Stimulated activated CD4-positive, alpha-beta T cell treated with anti-CD3 and anti-CD28 coated beads, TNF-alpha, amount 100 ng/mL, for 48 hours (primary cell): ENCODE measurements at places on chromosomes 6 and 20.

- no peak for DNase-seq
Observed at GRCh38 chr6:167987396-167988153, 9.9 kb upstream of the KIF25 start.

DNA sequence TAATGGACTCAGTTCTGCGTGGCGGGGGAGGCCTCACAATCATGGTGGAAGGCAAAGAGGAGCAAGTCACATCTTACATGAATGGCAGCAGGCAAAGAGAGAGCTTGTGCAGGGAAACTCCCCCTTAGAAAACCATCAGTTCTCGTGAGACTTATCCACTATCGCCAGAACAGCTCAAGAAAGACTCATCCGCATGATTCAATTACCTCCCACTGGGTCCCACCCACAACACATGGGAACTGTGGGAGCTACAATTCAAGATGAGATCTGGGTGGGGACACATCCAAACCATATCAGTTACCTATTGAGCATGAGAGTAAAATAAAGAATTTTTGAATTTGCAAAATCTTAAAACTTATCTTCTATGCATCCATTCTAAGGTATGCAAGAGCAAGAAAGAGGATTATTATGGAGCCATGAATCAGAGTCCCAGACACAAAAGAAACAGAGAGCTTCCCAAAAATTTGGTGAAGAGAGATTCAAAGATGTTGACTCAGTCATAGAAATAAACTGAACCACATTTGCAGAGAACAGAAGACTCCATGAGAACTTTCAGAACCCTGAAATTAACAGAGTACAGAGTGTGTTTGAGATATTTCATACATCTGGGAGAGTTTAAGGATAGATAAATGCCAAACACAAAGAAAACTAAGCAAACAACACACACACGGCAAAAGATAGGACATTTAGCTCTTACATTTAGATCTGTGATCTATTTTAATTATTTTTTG lies 17.1 kb upstream of the MOXD1 start:
- DNase-seq = no peak

DNA sequence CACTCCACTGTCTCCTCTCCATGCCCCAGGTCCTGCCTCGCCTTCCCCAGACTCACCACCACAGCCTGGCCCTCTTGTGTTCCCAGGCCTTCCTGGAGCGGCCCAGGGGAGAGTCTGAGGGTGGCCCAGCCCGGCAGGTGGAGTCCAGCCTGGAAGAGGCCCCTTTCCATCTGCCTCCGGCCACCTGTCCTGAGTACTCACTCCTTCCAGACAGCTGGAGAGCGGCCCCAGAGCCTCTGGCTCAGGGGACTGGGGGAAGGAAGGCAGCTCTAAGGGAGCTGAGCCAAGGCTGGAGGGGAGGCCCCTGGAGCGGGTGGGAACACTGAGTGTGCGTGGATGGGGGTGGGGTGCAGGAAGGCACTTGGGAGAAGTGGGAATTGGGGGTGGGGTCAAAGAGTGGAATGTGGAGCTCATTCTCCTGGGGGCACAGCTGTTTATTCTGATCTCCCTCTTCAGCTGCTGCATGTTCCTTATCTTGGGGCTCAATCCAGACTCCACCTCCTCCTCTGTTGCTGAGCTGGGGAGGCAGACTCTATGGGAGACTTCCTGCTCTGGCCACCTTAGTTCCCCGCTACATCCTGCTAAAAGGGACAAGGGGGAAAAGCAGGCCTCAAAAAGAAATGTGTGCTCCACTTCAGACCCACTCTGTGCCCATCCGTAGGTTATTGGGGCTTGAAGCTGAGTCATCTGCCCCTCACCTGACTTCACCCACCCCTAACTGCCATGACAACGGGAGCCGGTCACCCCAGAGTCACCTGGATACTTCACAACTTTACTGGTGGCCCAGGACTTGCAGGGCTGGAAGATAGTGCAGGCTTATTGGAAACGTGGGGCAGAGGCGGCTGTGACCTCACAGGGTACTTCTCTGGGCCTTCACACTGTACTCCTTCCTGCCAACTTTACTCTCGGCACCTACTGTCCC lies 19.5 kb upstream of the TAF8 start:
- peak; percentile 61 for DNase-seq

- DNase-seq = no peak
Observed at GRCh38 chr6:6696867-6697531, 108.5 kb downstream of the LY86 start.

GRCh38 chr6:42292004-42292740 lies 74.5 kb upstream of the MRPS10 start:
- DNase-seq = no peak

- no peak for DNase-seq
Observed at GRCh38 chr6:21808551-21809242, 215.1 kb downstream of the SOX4 start.
